ENCODE measurements at places on chromosomes 13 and 19.

DNA sequence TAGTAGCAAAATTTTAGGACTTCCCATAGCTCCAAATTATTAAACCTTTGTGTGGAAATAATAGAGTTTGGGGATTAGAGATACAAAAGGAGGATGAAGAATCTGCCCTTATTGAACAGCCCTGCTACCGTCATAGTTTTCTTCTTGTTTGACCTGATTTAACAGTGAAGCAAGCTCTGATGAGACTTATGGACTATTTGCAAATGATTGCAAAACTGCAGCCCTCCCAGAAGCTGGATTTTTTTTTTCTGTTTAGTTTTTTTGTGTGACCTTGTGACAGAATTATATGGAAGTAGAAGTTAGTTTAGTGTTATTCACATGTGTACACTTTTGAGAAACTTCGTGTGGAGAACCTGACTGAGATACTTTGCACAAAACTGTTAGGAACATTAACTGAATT, 267.8 kb downstream of the KCNRG start:
- DNase-seq: no peak

DNA sequence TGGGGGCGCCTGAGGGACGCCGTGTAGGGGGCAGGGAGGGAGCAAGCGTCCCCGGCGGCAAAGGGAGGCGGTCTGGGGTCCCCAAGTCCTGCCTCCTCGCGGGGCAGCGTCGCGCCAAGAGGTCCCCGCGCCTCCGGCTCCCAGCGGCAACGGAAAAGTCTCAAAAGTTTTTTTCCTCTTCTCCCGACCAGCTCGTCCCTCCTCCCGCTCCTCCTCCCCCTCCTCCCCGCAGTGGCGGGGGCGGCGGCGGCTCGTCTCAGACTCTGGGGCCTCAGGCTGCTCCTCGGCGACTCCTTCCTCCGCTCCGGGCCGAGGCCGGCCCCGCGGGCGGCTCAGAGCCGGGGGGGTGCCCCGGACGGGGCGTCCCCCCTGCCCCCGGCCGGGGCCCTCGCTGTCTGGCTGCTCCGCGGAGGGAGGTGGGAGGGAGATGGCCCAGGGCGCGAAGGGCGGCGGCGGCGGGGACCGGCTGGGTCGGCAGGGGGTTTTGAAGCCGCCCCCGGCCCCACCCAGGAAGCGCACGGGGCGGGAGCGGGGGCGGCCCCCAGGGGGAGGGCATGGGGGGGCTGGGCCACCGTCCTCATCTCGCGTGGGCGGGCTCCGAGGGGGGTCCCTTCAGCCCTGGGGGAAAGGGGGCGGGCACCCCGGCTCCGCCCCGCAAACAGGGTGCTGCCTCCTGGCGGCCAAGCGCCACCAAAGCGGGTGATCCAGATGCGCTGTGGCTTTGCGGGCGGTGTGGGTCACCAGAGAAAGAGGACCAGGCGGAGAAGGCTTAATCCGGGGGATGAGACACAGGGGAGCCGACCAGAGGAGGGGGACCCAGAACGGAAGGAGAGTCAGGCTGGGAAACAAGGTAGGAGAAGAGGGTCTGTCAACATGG, at the start of gene TGFB1:
TSS of gene TGFB1 (minus strand) at position 457 of the 877 bp plus-strand sequence. CDS start 878 bp downstream, outside the sequence.
- no peak for DNase-seq

DNA sequence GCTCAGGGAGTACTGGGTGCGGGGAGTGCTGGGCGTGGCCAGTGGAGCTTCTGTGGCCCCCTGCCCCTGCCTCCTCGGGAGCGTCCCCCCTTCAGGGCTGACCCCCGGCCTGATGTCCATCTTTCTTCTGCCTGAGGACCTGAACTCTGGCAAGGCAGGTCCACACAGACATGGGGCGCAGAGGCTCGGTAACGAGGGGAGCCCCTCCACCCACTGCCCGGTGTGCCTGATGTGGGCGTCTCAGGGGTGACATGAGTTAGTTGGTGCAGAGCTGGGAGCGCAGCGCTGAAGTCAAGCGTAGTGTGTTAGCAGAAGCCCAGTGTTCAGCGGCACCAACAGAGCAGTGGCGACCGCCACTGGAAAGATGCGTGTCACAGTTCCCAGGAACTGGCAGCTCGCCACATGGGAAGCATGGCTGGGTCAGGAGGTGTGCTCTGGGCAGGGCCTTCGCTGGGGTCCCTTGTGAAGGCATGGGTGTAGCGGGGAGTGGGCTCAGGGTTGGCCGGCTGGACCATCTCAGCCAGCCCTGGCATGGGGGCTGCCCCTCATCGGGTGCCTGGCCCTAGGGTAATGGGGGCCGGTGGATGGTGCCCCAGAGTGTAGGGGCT, 11.5 kb downstream of the THOP1 start:
- no peak for DNase-seq

DNA sequence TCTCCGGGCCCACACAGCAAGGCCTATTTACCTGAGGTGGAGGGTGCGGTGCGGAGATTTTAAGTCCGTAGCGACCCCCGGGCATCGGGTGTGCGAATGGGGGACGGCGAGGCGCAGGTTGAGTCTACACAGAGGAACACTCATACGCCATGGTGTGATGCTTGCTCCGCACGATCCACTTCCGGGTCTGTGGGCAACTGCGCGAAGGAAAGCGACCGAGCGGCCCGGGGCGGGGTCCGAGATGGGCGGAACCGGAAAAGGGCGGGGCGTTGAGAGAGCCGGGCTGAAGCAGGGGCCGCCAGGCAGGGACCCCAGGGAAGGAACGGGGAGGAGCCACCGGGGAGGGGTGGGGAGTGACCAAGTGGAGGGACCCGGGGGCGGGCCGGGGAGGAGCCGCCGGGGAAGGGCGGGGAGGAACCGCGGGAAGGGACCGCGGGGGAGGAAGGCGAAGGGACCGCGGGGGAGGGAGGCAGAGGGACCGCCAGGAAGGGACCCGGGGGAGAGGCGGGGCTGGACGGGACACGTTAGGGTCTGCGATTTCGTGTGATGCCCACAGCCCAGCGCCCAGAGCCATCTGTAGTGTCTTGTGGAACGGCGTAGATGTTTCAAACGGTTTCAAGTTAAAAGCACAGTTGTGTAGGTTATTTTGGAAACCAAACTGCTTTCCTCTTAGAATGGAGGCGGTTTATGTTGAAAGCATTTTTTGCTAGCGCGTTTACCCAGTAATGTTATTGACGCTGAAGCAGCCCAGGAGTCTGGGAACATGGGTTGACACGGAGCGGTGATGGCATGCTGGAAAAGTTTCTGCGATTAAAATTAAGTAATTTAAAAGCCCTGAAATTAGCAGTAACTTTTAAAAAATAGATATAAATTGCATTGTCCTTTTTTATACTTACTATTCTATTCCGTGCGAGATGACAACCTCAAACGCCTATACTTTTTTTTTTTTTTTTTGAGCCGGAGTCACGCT, at the start of gene ZNF160:
TSS of gene ZNF160 (minus strand) at position 189 of the 970 bp plus-strand sequence. CDS start 17,146 bp downstream, outside the sequence.
- DNase-seq: peak; percentile 85

GRCh38 chr13:37651891-37652290, 53.3 kb upstream of the POSTN start:
- no peak for DNase-seq

GRCh38 chr19:679418-680286, 3.5 kb downstream of the FSTL3 start:
- DNase-seq: no peak

DNA sequence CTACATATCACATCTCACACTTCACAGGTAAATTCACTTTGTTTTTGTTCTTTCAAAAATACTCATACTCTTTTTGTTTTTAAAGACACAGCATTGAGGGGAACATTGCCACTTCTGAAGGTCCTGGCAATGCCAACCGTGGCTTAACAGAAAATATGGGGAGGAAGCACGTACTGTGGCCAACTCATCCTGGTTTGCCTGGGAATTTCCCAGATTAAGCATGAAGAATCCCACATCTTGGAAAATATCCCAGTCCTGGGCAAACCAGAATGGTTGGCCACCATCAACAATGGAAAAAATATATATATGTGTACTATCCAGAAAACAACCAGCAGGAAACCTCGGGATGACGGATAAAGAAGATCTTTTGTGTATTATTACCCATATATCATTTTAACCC, 1032.2 kb upstream of the SLC10A2 start:
- no peak for DNase-seq

- no peak for DNase-seq
Measured at GRCh38 chr13:35593651-35594050, 117.2 kb upstream of the MAB21L1 start.

GRCh38 chr13:66513728-66514127, 716.4 kb downstream of the PCDH9 start:
- DNase-seq: no peak

- DNase-seq: no peak
Measured at GRCh38 chr13:36850790-36851438, 31.9 kb downstream of the RFXAP start.

DNA sequence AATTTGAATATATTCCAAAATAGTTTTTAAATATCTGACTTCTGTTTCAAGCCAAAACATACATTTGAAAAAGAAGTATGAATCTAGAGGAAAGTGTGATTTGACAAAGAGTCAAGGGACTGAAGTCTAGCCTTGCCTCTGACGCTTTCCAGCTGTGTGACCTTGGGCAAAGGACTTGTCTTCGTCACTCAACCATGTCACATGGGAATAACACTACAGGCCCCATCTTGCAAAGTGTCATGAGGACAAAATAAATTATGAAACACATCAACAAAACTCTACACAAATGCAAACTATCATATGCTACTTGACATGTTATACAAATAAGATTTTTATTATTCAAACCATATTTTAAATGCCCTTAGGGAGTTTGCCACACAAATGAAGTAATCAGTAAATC, 73.0 kb downstream of the CYSLTR2 start:
- peak; percentile 33 for DNase-seq

DNA sequence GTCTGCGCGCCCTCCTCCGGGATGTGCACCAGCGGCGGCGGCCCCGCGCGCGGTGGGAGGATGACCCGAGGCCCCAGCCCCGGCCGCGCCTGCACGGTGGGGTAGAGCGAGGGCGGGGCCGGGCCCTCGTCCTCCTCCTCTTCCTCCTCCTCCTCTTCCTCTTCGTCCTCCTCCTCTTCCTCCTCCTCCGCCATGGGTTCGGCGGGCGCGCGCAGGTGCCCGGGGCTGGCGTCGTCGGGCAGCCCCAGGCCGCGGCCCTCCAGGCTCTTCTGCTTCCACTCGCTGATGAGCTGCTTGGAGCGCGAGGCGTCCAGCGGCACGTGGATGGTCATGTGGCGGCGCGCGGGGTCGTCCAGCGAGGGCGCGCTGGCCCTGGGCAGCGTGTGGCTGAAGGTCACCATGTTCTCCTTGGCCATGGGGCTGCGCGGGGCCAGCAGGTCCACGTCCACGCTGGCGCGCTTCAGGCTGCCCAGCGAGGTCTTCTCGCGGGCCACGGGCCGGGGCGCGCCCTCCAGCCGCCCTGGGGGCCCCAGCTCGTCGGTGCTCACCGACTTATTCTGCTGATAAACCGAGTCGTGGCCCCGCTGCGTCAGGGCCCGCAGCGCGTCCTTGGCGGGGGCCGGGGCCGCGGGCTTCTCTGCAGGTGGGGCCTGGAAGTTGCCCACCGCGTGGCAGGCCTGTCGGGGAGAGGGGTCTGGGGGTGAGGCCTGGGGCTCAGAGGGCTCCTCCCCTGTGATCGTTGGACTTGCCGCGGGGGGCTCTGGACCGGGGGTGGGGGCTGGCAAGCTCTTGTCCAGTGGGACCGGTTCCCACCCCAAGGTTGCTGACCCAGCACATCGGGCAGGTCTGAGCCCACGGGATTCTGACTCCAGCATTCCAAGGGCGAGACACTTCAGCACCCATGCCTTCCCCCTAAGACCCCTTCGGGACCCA, 8.3 kb downstream of the PLPPR3 start:
- no peak for DNase-seq

GRCh38 chr13:50914848-50915247, 5.3 kb downstream of the RNASEH2B start:
- DNase-seq: no peak

DNA sequence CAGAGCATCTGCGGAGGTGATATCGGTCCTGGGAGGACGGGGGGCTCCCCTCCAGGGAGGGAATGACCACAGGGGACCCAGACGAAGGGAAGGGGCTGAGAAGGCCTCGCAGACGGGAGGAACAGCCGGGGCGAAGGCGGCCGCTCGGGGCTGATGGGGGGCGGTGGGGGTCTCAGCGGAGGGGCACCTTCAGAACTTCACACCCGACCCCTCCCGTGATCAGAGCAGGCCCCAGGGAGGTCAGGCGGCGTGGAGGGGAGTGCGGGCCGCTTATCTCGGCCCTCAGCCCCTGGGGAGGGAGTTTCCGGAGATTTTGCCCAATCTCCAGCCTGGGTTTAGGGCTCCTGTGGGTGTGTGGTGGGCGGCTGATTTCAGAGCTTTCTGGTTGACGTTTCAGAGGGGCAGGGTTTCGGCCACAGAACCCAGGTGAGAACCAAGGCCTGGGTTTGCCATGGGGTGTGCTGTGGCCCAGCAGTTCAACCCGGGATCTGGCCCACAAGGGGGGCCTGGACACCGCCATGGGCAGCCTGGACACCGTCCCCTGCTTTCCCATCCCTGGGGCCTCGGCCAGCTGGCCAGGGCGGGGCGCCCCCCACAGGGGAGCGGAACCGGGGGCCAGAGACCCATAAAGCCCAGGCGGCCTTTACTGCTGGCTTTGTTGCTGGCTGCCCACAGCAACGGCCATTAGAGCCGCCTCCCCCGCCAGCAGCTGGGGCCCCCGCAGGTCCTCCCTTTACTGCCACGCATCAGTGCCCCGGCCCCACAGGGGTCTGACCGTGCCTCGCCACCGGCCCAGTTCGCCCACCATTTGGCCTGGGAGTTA, 29.0 kb downstream of the ARID3A start:
- DNase-seq: no peak

GRCh38 chr13:73816702-73817101, 317.5 kb downstream of the KLF12 start:
- no peak for DNase-seq

DNA sequence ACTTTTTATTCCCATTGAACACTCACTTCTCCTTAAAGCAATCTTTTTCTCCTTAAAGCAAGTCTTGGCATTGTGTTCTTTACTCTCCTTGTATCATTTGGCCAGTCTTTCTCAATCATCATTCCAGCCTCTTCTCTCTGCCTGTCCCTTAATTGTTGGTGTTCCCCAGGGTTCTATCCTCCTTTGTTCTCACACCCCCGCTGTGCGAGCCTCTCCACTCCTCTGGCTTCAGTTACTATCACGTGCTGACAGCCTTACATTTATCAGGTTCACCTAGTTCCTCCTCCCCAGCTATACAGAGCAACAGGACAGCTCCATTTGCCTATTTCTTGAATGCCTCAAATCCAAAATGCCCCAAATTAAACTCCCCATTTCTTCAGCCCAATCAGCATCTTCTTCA, 24.6 kb downstream of the CYSLTR2 start:
- no peak for DNase-seq

- no peak for DNase-seq
Measured at GRCh38 chr19:14218620-14219330, 12.8 kb upstream of the ADGRL1 start.

GRCh38 chr13:36553491-36553890, 120.3 kb upstream of the SERTM1 start:
- no peak for DNase-seq

DNA sequence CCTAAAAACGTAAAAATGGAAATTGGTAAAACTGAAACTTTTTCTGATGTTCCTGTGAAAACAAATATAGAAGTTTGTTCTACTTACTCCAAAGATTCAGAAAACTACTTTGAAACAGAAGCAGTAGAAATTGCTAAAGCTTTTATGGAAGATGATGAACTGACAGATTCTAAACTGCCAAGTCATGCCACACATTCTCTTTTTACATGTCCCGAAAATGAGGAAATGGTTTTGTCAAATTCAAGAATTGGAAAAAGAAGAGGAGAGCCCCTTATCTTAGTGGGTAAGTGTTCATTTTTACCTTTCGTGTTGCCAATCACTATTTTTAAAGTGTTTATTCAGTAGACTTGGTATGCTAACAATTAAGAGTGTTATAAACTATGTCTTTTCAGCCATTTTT, 25.6 kb downstream of the BRCA2 start:
- DNase-seq: no peak

GRCh38 chr19:45146251-45146650, 14.5 kb downstream of the NKPD1 start:
- no peak for DNase-seq

- DNase-seq: no peak
Measured at GRCh38 chr13:32829269-32829668, 187.0 kb upstream of the KL start.
